ENCODE measurements at places on chromosomes 5 and 9.

GRCh38 chr9:79945016-79945415 is 373.3 kb downstream of the TLE4 start:
- no peak for DNase-seq

- no peak for DNase-seq
Measured at GRCh38 chr5:90983148-90983547, 400.0 kb downstream of the ARRDC3 start.

DNA sequence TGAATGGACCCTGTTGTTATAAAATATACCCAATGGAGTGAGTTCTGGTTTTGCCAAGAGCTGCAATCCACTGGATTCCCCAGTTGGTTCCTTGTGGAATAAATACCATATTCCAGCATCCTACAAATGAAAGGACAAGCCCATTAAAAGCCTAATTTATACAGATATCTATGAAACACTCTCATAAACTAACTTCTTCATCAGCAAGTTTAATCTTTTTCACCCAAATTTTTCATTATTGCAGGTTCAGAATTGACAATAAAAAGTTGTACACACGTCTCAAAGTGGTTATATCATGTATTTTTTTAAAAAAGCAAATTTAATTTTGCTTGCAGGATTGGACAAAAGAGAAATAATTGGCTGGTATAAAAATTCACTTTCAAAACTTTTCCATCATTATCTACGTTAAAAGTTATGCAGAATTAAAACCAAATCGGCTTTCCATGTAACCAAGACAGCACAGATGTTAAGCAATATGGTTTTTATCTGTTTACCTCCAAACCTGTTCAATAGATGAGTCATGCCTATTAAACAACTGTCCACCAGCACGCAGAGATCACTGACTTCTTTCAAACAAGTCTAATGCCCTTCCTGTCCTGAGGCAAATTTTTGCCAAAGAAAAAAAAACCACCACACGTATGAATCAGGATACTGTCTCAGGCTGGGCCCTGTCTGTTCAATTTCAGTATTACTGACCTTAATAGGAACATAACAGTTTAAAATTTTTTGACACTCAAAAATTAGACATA is 42.5 kb downstream of the CEMIP2 start:
- no peak for DNase-seq

DNA sequence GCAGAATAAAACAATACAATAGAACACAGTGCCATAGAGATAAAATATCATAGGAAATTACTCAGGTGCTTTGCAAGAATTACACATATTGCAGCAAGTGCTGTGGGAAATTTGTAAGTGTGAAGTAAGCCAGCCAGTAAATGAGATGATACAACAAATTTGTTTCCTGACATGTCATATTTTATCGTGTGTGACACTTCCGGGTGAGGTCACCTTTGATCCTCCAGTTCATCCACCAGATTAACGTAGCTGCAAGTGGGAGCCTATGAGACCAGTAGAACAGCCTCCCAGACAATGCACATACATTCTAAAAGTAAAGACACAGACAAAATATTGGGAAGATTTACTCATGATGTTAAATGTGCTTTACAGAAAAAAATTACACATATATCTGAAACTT is 72.2 kb downstream of the PRDM9 start:
- DNase-seq = no peak

- no peak for DNase-seq
Measured at GRCh38 chr5:136810261-136810801, 445.0 kb upstream of the TRPC7 start.

GRCh38 chr5:28864006-28864405 is 1825.6 kb upstream of the CDH9 start:
- no peak for DNase-seq

- DNase-seq = no peak
Measured at GRCh38 chr9:136133191-136133958, 14.7 kb upstream of the TMEM250 start.

- DNase-seq = no peak
Measured at GRCh38 chr5:171432583-171433351, 13.3 kb downstream of the FGF18 start.

- DNase-seq = no peak
Measured at GRCh38 chr5:60779466-60779865, 64.6 kb downstream of the ELOVL7 start.

DNA sequence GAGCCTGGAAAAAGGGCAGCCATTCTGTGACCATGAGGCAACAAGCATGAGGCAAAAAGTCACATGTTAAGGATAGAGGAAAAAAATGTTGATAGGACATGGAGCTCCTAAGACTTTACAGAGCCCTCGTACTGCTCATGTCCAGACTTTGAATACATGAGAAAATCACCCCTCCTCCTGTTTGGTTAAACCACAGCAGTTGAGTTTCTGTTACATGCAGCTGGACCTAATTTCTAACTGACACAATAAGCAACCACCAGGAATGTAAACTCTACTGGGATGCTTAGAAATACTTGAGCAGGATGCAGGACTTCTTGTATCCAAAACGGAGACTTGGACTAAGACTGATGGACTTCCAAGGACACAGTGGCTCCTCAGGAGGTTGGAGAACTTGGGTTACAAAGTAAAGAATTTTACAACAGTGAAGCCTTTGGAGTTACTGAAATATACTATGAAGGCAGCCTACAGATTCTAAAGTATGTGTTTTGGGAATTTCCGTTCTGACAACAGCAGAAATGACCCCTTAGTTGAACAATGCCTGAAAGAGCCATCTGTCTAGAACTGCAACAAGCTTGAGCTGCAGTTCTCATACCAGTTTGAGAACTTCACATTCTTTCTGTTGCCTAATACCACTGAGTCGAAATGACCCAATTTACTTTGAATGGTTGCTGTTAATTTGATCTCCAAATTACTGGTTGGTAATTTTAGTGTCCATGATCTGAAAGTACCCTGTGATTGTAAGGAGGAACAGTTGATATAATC is 268.9 kb downstream of the PIK3R1 start:
- peak; percentile 20 for DNase-seq

- DNase-seq = no peak
Measured at GRCh38 chr5:146475906-146476305, 28.8 kb downstream of the TCERG1 start.

DNA sequence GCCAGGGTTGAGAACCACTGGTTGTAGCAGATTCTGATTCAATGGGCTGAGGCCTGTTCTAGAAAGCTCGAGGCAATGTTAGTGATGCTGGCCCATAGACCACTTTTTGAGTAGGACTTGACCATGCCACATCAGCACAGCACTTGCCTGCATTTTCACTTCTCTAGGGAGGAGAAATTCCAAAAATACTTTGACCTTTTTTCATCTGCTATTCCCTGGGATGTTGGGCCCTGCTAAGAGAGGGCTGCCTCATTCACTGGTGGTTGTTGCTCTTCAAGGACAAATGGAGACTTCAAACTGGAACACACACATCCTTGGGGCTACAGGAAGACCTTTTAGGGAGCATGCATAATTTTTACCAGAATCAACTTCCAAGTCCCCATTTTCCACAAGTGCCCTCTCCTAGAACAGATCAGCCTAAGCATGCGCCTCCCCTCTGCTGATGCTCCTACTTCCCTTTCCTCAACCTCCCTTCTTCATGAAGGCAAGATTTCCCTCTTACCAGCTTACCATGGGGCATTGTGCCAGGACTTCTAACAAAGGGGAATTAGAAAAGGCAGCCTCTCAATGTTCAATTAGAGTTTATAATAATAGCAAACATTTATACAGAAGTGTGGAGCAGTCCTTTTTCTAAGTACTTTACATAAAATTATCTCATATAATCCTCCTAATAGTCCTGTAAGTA is 12.7 kb upstream of the TGFBI start:
- no peak for DNase-seq

DNA sequence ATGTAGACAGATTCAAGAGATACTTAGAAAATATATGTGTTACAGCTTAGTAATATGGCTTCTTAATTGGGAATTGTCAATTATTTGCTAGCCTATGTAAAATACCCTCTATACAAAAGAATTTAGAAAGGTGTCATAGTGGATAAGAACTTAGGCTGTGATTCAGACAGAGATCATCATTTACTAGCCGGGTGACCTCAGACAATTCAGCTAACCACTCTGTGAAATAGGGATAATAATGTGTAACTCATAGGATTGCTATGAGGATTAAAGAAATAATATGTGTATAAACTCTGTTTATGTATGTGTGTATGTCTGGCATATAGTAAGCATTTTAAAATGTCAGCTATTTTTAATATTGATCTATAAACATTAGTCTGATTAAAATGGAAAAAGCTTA is 5.9 kb upstream of the LARS1 start:
- DNase-seq = no peak

- DNase-seq = no peak
Measured at GRCh38 chr9:81234924-81235610, 454.3 kb downstream of the TLE1 start.

DNA sequence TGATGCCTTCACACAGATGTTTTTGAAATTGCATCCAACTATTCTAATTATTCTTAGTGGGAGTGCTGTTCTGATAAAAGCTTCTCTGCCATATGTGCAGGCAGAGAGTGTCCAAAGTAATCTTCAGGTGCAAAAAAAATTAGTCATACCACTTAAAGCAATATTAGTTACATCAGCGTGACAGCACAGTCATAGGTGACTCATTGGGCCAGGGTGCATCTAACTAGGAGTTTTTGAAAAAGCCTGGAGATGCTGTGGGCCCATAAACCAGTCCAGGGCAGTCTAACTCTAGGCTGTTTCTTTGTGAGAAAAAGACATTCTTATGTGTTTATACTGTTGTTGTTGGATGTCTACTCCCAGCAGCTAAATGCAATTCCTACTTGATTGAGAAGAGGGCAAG is 33.0 kb upstream of the C6 start:
- no peak for DNase-seq

DNA sequence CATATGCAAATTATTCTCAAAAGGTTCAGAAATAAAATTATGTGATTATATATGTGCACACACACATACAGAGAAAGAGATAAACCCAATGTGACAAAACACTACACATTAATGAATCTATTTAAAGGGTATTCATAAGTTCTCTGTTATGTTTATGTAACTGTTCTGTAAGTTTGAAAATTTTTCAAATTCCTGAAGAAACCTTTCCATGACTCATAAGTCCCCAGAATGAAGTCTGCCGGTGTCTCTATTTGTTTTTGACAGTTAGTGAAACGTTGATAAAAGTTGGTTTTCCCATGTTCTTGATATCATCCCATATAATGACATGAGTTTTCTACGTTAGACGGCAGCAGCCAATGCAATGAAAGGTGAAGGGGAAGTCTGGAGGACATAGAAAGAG is 199.5 kb upstream of the PUM3 start:
- no peak for DNase-seq

DNA sequence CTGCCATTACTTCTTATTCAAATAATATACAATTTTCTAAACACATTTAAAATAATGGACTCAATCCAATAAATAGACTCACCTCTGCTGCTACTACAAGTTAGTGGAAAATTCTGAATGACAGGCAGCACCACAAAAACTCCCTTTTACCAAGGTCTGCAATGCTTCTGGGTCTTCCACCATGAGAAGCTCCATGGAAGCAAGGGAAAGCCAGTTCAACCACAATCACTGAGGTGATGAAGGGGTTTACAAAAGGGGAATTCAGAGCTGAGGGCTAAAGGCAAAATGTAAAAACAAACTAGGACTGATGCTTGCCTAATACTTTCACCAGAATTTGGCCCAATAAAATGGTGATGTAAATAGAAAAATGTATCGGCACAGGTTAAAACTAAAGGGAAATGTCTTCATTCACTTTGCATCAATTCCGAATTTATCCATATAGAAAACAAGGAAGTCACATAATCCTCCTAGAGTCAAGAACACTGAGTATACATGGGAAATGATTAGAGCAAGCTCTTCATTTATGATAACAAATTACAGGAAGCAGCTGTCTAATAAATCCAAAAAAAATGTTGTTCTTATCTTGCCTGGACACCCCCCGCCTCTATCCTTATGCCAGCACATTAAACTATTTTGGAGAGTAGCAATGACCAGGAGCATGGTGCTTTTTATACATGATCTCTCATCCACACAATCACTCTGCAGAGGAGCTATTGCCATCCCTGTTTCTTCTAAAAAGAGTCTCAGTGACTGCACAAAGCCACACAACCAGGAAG is 66.3 kb upstream of the NFIB start:
- DNase-seq = peak; percentile 4

- DNase-seq = no peak
Measured at GRCh38 chr9:94139672-94140417, 55.6 kb downstream of the PTPDC1 start.

GRCh38 chr9:37542488-37542887 is 33.7 kb downstream of the FBXO10 start:
- no peak for DNase-seq

- DNase-seq = no peak
Measured at GRCh38 chr9:76691517-76692313, 72.5 kb upstream of the PCA3 start.

DNA sequence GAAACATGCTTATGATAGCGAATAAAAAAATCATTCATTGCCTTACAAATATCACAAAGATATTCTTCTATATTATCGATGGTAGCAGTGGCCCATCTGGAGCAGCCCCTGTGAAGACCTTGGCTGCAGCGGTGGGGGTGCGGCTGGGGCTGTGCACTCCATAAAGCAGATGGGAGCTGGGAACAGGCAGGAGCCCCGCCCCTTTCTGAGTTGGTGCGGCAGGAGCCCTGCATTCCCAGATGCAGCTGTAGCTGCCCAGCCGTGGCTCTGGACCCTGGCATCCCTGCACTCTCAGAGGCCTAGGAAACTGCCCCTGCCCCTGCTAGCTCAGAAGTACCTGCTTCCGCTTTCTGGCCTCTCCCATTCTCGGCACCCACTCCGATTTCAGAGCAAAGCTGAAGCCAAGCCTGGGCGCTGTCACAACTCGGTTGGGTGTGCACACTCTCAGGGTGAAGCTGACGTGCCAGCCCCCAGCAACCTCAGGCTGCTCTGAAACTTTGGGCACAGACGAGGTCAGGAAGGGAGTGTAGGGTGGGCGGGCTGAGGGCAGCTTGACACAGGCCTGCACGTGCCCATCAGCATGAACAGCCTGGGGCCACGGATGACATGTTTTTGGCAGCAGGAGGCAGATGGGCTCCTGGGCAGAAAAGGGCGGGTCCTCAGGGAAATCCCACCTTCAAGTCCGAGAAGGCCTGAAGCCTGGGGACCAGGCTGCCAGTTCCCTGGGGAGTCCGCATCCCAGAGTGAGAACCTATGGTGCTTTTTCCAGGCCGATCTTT is 1440.8 kb upstream of the ACO1 start:
- DNase-seq = no peak

- DNase-seq = peak; percentile 85
Measured at GRCh38 chr5:132422720-132423437, 53.4 kb downstream of the SLC22A5 start.

DNA sequence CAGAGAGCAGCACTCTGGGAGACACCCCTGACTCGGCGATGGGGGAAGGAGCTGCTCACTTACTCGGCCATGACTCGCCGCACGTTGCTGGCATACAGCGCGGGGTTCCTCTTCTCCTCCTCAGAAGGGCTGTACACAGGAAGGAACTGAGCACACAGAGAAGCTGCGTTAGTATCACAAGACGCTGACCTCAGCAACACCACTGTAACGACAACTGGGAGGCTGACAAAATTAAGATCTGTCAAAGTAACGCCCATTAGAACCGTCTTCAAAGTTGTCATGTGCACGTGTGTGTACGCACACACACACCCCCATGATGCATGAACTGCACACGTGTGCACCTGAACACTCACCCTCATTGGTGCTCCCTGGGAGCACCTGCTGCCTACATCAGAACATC is 32.1 kb upstream of the SLC6A3 start:
- DNase-seq = no peak

GRCh38 chr5:180786531-180787398 is 15.8 kb downstream of the MGAT1 start:
- DNase-seq = no peak

Data from GM12865 (cell line).